ENCODE measurements at places on chromosomes 7 and 10.

GRCh38 chr7:157077021-157077420 is 61.7 kb upstream of the UBE3C start:
- no peak for DNase-seq

GRCh38 chr10:132482090-132482800 is 55.3 kb upstream of the INPP5A start:
- DNase-seq: no peak

DNA sequence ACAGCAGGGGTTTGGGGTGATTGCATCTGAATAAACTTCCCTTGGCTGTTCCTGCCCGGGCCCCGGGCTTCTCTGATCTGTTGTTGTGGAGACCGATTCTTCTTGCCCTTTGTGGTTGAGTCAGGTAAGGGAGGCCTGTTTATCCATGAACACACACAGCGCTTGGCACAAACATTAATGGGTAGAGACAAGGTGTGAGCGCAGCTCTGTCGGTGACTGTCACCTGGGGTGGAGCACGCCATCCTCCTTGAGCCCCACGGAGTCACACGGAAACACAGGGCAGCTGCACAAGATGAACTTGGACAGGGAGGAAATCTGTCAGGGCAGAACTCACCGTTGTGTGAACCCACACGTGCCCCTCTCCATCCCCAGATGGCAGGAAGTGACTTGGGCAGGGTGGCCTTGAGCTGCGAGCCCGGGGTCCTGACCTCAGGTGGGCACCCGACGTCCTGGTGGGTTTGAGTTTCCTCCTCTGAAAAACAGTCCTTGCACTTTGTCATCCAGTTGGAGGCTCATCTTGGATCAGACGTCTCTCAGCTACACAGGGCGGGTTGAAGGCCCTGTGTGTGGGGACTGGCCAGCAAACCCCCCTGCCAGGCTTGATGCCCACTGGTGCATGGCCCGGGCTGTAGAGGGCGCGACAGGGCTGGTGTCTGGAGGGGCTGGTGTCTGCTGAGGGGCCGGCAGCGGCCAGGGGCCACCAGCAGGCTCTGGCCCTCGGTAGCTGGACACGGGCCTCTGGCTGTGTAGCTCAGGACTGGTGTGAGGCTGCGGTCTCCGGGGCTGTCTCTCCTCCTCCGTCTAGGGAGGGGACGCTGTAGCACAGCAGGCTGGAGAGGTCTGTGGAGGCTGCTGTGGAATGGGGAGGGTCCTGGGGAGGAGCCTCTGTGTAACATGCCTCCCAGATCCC is 24.2 kb upstream of the SHH start:
- no peak for DNase-seq

GRCh38 chr10:132065491-132066105 is at the start of gene JAKMIP3:
JAKMIP3 (plus strand) TSS chr10:132065946; CDS start chr10:132104809, 38,863 bp downstream.
- peak; percentile 76 for DNase-seq

DNA sequence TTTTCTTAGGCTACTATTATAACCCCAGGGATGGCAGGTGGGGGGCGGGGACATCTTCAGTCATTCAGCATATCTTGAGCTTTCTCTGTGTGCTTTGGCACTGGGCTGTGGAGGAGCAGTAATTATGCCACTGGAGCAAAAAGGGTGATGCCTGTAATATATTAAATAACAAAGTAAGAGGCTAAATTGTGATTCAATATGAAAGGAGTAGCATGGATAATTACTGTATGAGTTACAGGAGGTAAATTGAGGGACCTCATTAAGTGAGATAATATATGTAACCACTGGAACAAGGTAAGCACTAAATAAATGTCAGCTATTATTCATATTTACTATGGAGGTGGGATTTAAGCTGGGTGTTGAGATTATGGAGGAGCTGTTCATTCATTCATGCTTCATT is 3.3 kb upstream of the STN1 start:
- no peak for DNase-seq

DNA sequence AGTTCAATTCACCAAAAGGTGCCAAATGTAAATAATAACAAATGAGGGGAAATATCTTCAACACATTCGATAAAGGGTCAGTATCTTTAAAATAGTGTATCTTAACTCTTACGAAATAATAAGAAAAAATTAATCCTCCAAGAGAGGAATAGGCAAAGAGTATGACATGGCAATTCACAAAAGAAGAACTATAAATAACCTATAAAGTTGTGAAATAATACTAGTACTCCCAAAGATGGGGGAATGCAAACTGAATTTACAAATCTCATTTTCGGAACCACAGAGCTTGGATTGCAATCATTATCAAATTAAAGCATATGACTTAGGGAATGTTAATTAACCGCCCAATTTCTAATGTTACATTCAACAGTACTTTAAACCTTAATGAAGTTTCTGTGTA is 78.2 kb upstream of the TARP start:
- DNase-seq: no peak

- no peak for DNase-seq
Measured at GRCh38 chr7:50664461-50664922, 99.3 kb upstream of the DDC start.

DNA sequence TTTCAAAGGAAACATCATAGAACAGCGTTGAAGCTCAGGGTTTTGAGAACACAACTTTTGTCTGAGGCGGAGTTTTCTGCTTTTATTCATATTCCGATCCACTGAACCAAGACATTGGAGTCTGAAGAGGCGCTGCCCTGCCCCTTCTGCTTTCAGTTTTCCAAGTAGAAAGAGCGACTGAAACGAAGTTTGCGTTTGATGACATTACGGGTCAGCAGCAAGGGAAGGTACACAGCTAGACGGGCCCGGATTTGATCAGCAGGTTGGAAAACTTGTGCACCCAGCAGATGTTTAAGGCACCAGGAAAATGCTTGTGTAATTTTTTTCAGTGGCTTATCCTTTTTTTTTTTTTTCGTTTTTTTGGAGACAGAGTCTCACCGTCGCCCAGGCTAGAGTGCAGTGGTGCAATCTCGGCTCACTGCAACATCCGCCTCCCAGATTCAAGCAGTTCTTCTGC is 720 bp downstream of the SUN1 start:
- no peak for DNase-seq

GRCh38 chr10:21315645-21316220 is 209.7 kb downstream of the SKIDA1 start:
- no peak for DNase-seq

- DNase-seq: no peak
Measured at GRCh38 chr7:69411018-69411417, 187.3 kb upstream of the AUTS2 start.

GRCh38 chr7:106167439-106168136 is 55.5 kb upstream of the SYPL1 start:
- DNase-seq: no peak

- DNase-seq: no peak
Measured at GRCh38 chr7:25615593-25615992, 387.3 kb upstream of the NPVF start.
